Activated gamma-delta T cell treated with Interleukin-2 at 50 U/mL for 16 hours (primary cell): ENCODE measurements at places on chromosomes 12 and 14.

GRCh38 chr12:58901664-58902063 is 18.6 kb downstream of the LRIG3 start:
- no peak for DNase-seq

GRCh38 chr14:24098229-24098926 is 4.3 kb downstream of the PCK2 start:
- DNase-seq: no peak

DNA sequence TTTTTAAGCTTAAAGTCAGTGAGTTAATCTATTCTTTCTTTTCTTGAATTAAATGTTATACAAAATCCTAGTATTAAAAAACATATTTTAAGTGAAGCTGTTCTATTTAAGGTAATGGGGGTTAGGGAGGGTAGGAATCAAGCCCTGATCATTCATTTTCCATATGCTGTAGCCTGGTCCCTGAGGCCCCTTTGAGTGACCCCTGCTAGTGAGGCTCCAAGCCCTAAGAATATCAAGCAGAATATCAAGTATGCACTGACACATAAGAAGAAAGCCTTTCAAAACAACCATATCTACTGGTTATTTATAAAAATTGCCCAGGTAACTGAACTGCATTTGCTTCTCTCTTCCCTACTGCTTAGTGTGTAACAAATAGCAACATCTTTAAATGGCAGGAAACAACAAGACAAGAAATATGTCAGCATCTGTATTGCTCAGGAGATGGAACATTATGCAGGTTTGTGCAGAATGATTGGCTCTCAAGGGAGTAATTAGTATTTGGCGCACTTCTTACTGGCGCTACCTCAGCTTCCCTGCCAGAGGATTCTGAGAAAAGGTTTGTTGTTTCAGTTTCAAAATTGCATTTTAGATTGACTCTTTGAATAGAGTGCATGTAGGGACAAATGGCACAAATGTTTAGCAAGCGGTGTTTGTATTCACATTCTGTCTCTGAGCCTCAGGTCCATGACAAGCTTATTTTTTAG is 223.0 kb downstream of the DUSP6 start:
- no peak for DNase-seq

- no peak for DNase-seq
Observed at GRCh38 chr12:120376416-120376815, 7.5 kb upstream of the MSI1 start.

DNA sequence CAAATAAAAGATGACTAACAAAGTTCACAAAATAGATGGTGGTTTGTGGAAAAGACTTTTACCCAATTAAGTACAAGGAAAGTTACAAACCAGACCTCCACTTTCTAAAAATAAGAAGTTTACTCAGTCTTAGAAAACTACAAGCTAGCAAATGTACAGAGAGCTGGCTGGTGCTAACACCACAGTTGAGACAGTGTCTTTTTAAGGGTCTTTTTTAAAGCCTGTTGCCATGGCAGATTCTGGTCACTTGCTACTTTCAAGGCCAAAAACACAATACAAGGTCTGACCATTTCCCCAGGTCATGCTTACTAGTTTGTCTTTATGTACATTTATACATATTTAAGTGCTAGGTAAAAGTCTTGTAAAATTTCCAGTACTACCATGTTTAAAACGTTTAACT is 2.4 kb downstream of the BTG1 start:
- no peak for DNase-seq

- no peak for DNase-seq
Observed at GRCh38 chr12:32811686-32812392, 56.1 kb upstream of the YARS2 start.

- no peak for DNase-seq
Observed at GRCh38 chr12:30952015-30952414, 25.5 kb downstream of the TSPAN11 start.

DNA sequence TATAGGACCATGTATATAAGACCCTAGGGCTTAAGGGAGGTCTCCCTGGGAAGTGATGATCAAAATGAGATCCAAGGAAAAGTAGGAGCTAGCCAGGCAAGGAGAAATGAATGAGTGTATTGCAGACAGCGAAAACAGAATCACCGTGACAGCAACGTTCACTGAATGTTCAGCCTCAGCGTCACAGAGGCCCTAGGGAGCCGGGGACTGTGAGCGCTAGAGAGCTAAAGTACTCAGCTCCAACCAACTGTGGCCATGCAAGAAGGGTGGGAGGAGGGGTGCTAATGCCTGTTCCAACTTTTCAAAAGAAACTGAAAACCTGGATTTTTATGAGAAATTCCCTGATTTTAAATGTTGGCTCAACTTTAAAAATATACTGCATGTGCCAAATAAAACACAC is 105.5 kb upstream of the CCND2 start:
- DNase-seq: no peak
